Activated CD4-positive, alpha-beta T cell treated with anti-CD3 and anti-CD28 coated beads, Interleukin-2, amount 10 ng/mL, durations not matched to agents 24 days and 14 days (primary cell): ENCODE measurements at places on chromosomes 12 and 14. TPM values are rescaled to one million over a fixed set of nuclear protein-coding genes. Genes with fewer than 3 reads are reported as not detected.

GRCh38 chr14:101480022-101480746 is 81.1 kb upstream of the DIO3 start:
- DNase-seq, result no peak

DNA sequence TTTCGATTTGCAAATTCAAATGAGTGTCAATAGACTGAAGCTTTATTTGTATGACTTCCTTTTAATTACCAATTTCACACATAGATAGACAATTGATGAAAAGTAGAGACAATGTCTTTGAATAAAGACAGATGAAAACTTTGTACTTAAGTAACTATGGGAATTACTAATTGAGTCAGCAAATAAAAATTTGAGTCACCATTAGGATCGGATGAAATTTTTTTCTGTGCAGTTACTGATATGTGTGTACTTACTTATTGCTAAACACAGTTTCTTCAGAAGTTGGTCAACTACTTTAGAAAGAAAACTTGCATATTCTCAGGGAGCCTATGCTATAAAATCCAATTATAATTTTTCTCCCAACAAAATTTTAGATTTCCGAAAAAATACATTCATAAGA is 224.9 kb upstream of the SLC16A7 start:
- no peak for DNase-seq

The SLC38A4 gene
- not detected in 2 replicates for total RNA-seq

DNA sequence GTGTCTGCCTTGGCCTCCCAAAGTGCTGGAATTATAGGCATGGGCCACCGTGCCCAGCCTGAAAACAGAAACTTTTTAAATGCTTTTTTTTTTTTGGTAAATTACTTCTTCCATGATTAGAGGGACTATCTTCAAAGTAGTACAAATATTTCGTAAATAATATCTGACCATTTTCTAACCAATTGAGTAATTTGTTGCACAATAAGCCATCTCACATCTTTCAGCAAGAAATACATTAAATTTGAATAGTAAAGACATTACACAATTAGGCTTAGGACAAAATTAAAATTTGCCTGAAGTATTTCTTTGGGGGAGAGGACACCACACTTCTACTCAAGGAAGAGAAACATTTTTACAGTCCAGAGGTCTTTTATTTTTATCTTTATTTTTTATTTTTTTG is 84.7 kb upstream of the STRN3 start:
- no peak for DNase-seq

The FAIM2 gene
- total RNA-seq, result 0.30 and 0.54 TPM in 2 replicates

DNA sequence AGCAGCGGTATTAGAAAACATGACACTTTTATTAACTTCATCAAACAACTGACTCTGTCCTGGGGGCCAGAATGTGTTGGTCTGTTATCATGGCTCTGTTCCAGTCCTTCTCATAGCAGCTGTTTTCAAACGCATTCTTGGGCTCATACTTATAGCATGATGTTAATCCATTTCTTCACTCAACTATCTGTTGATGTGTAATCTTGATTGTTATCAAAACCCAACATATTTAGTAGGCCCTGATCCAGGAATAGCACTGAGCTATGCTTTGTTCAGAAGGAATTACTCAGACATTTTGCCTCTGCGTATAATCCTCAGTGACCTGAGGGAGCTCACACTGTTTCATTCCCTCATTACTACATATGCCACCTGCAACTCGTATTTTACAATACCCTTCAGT is 315.9 kb downstream of the BMP4 start:
- DNase-seq, result no peak

The AMN gene
- total RNA-seq, result 0.35 and 0.62 TPM in 2 replicates

DNA sequence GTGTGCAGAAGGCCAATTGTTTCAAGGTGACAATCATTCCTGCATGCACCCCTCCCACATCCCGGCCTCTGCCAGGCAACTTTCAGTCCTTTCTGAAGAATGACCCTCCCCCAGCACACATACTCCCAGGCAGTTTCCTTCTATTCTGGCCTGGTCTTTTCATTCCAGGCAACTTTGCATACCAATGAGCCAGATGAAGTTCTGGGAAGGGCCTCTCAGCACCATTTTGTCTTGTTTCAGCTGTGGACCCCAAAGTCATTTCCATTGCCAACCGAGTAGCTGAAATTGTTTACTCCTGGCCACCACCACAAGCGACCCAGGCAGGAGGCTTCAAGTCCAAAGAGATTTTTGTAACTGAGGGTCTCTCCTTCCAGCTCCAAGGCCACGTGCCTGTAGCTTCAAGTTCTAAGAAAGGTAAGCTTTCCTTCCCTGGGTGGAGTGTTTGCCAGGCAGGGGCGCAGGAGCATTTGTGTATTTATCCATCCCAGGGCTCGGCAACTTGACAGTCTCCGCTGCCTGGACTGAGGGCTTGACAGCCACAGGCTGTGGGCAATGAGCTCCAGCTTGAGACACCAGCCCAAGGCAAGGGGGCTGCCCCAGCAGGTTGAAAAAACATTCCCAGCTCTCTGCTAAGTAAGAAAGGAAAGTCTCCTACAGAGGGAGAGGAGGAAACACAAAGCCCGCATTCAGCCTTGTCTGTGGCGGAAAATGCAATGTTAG is 16.4 kb downstream of the BCL2L14 start:
- no peak for DNase-seq
